ENCODE measurements at places on chromosomes 5 and 9.

GRCh38 chr9:29966247-29966646, 2393.0 kb upstream of the C9orf72 start:
- DNase-seq = no peak

GRCh38 chr5:23001120-23001519, 148.0 kb upstream of the CDH12 start:
- DNase-seq = no peak

DNA sequence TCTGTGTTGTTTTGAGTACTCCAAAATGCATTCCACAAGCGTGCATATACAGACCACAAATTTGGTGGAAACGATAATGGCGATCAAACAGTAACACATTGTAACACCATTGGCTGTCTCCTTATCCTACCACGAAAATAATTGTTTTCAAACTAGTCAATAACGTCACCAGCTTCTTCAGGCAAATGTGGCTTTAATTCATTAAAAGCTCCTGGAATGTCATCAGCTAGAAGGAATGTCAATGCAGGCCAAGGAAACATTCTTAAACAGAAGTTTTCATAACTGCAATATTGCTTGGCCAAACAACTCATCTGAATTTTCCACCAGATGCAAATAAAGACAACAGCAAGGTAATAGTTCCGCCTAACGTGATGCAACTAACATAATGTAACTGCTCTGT, 71.6 kb upstream of the XPA start:
- DNase-seq = no peak

DNA sequence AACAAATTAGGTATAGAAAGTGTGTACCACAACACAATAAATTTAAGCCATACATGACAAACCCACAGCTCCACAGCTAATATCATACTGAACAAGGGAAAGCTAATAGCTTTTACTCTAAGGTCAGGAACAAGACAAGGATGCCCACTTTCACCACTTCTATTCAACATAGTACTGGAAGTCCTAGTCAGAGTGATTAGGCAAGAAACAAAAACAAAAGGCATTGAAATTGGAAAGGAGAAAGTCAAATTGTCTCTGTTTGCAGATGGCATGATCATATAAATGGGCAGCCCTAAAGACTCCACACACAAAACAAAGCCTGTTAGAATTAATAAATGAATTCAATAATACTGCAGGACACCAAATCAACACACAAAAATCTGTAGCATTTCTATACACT, 548.8 kb downstream of the CTNND2 start:
- no peak for DNase-seq

- no peak for DNase-seq
Measured at GRCh38 chr5:15034379-15034778, 162.8 kb upstream of the ANKH start.

DNA sequence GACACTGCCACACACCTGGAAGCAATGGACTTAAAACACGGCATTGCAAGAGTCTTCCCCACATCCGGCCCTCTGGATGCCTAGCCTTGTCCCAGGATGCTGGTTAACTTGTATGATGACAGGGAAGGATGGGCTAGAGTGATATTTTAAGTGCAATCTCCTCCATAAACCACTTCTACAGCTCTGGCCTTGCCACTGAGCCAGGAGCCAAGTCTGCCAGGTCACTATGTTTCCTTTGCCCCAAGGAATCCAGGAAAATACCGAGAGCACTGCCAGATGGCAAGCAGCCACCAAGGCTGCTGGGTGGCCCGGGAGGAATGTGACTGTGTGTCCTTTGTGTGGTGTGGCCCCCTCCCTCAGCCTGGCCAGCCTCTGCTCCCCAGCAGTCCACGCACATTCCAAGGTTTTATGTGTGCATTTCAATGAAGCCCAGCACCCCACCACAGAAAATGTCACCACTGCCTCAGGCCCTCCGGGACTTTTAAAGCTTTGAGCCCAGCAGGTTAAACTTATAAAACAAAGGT, 106.0 kb downstream of the FRMD3 start:
- DNase-seq = no peak

- no peak for DNase-seq
Measured at GRCh38 chr5:109669991-109670706, 19.6 kb upstream of the MAN2A1 start.

- no peak for DNase-seq
Measured at GRCh38 chr5:151022511-151023018, 2.2 kb downstream of the GPX3 start.

DNA sequence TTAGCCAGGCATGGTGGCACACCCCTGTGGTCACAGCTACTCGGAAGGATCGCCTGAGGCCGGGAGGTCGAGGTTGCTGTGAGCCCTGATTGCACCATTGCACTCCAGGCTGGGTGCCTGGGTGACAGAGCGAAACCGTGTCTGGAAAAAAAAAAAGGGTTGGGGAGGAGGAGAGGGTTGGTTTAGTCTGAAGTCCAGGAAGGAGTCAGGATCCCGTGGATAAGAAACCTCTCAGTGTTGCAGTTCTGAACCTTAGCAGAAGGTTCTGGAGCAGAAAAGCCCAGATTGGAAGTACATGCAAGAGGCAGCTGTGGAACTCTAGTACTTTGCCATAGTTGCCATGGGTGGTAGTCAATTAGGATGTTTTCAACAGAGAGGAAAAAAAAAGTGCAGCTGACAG, 125.2 kb upstream of the CPEB4 start:
- no peak for DNase-seq

- DNase-seq = no peak
Measured at GRCh38 chr5:111748304-111748763, 8.7 kb downstream of the NREP start.

DNA sequence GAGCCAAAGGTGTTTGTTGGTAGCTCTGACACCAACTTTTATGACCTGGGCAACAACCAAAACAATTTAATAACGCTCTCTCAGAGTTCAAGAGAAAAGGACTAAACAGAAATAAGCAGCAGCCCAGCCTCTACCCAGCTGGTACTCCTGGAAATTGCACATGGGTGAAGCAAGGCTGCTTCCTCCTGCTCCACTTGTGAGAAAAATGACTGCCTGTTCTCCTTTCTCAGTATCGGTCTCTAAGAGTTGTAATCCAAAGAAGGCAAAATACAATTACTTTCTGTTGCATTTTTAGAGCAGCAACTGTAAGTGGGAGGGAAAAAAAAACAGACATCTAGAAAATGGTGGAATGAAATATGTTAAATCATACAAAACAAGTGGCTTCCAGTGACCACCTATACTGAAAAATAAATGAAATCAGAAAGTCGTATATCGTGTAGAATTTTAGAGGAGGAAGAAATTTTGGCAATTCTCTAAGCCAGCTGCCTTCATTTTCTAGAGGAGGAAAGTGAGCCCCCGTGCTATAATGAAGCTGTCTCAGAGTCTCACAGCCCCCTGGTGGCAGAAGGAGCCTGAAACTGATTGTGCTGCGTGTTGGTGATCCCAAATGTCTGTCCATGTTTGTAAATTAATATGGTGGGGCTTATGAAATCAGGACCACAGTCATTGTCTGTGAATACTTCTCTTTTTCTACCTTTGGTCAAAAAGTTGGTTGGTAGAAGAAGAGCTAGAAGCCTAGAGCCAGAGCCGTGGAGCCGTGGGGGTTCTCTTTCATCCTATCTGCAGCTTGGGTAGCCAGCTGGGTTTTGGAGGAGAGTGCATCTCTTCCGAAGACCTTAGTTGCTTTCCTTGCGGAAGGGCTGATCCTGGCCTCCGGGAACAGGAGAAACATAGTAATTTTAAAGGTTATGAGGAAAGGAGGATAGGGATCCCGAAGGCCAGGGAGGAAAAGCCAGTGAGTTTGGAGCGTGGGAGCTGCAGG, 139.9 kb downstream of the PIP5K1B start:
- no peak for DNase-seq

GRCh38 chr5:161138751-161139455, 286.9 kb upstream of the ATP10B start:
- DNase-seq = no peak

DNA sequence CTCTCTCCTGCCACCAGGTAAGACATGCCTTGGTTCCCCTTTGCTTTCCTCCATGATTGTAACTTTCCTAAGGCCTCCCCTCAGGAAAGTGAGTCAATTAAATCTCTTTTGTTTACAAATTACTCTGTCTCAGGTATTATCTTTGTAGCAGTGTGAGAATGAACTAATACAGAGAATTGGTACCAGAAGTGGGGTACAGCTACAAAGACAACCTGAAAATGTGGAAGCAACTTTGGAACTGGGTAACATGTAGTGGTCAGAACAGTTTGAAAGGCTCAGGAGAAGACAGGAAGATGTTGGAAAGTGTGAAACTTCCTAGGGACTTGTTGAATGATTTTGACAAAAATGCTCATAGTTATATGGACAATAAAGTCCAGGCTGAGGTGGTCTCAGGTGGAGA, 97.2 kb downstream of the FAM170A start:
- no peak for DNase-seq

DNA sequence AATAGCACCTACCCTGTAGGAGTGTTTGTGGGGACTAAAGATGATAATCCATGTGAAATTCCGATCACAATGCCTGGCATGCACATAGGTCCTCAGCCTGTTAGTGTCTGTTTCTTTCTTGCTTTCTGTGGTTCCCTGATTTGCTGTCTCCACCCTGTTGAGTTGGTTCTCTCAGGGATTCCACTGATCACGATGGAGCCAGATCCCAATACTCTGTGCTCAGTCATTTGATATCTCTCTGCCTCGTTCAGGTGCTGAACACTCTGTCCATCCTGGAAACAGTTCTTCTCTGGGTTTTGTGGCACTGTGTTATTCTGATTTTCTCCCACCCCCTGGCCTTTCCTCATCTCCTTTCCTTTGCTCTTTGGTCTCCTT, 60.8 kb downstream of the ARHGAP26 start:
- no peak for DNase-seq

GRCh38 chr5:74919487-74919886, 53.3 kb upstream of the FAM169A start:
- no peak for DNase-seq

DNA sequence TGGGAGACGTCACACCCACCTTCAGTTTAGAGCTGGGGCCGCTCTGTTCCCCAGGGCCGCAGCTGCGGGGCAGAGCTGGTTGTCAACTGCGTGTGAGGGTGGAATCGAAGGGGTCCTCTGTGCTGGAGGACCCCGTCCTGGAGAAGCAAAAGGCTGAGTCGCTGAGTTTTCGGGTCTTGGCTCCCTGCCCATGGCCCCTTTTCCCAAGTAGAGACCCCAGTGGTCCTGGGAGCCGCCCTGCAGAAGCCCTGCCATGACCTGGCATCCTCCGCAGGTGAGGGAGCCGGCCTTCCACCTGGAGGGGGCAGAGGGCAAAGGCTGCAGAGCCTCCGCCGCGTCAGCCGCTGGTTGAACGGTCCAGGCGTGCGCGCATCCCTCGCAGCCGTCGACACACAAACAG, 90.4 kb upstream of the COL5A1 start:
- no peak for DNase-seq

- no peak for DNase-seq
Measured at GRCh38 chr5:133841831-133842750, 126.3 kb downstream of the C5orf15 start.

- no peak for DNase-seq
Measured at GRCh38 chr5:133423011-133423617, 189.2 kb downstream of the FSTL4 start.

GRCh38 chr5:181255276-181255675, 5.7 kb downstream of the TRIM52 start:
- no peak for DNase-seq

- DNase-seq = no peak
Measured at GRCh38 chr5:14930486-14930885, 58.9 kb upstream of the ANKH start.

DNA sequence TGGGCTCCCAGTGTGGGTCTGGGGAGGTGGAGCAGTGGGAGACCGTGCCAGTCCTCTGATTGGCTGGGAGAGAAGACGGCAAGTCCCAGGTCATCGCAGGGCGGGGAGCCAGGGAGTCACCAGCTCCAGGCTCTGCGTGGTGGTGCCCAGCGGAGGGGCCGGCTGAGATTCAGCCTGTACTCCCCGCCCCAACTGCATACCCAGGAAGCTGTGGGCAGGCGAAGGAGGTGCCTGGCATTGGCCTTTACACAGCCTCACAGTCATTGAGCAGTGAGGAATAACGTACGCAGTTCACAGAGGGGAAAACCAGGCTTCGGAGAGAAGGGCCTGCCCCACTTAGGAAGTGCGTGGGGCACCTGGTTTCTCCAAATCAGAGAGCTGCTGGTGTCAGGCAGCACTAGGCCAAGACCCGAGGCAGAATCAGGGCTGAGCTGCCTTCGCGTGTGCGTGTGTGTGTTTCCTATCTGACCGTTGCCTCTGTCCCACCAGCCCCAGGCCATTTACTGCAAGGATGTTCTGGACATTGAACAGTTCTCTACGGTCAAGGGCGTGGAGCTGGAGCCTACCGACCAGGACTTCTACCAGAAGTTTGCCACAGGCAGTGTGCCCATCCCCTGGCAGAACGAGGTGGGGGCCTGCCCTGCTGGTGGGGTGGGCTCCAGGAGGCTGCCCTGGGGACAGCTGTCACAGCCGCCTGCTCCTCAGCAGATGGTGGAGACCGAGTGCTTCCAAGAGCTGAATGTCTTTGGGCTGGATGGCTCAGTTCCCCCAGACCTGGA, 6.2 kb upstream of the PRR7 start:
- no peak for DNase-seq

GRCh38 chr9:84755380-84755779, 85.9 kb downstream of the NTRK2 start:
- DNase-seq = no peak

DNA sequence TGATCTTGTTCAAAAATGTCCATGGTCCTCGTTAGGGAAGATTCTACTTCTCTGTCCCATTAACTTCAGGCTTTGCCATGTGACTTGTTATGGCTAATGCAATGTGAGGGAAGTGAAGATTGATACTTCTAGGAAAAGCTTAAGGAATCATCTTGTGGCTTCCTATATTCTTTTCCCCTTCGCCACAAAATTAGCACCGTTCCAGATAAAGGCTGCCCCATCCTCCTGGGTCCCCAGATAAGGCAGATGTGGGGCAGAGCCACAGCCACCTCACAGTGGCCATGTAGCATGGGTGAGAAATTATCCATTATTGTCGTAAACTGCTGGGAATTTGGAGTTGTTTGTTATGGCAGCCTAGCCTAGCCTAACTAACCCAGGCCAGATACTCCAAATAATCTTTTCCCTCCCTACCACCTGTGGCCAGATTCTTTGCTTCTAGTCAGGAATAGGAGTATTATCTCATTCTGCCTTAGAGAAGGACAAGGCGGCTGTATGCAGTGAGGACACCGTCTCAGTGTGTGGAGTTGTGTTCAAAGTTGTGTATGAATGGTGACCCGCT, 31.9 kb upstream of the BOD1 start:
- no peak for DNase-seq

- DNase-seq = no peak
Measured at GRCh38 chr5:15993919-15994318, 185.7 kb downstream of the MARCHF11 start.

DNA sequence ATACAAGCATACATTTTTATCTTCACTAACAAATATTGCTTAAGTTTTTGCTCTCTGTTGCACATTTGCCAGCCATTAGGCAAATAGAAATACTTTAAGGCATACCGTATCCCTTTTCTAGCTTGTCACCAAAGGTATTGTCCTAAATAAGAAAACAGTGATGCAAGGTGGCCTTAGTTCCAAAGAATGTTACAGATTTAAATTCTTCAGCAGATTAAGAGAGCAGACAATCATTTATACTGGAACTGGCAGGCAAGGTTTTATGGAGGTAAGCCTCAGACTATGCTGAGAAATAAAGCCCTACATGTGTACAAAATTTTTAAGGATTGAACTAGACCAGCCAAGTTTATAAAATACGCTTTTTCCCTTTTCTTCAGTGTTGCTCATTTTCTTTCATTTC, 247.8 kb downstream of the IZUMO3 start:
- DNase-seq = no peak

- DNase-seq = no peak
Measured at GRCh38 chr9:124183772-124184171, 74.0 kb upstream of the NEK6 start.
